NCI-H526 treated with DMSO at 0.1 percent for 48 hours (cell line): ENCODE measurements at places on chromosomes 2 and 18.

DNA sequence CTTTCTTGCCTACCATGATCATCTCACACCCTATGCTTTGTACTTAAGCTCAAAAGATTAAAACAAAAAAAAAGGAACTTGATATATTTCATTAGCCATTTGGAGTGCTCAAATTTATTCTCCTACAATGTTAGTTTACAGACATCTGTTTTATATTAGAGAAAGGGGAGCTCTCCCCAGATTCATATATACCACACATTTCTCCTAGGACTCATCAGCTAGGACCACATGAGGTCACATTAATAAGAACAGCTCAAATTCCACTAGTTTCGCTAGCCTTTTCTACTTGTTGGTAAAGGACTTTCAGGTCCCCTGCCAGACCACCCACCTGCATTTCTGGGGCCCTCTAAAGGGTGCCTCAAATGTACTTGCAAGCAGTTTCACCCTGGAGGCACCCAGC lies 151.2 kb upstream of the MMADHC start:
- DNase-seq: no peak

DNA sequence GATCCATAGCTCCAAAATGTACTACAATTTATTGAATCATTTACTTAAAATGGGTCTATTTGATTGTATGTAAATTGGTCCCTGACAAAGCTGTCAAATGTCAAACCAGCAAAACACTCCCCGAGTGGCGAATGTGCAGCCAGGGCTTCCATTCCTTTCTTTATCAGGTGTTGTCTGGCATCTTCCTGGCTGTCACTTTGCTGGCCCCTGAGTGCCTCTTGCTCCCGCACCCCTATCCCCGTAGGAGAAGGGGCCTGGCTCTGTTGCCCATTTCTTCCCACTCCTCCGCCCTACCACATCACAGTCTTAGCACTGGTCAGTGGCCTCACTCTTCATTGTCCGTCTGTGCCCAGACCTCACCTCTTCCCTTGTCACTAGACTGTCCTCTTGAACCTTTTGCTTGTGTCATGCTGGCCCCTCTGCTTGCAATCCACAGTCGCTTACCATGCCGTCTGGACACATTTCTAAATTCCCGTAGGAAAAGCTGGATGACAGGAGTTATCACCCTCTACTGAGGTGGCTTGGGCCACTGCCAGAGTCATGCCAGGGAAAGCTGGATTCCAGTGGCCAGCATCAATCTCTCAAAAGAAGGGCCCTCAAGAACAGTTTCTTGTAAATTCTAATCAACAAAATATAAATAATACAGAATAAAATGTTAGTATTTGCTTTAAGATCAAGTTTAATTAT lies 15.4 kb downstream of the UBE2F start:
- DNase-seq: no peak

DNA sequence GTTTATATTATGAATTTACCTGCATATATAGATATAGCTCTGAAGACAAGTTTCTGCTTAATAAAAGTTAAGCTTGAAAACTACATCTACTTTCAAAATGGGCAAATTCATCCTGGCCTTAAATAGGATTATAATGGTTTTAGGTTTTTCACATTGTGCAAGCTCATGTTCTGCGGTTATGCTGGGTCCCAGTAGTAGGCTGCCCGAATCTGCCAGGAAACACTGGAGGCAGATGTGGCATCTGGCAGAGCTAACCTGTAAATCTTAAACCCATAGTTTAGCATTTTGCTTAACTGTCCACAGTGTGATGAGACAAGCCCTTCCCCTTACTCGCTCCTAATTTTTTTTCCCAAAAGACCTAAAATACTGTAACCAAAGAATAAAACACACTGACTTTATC lies 234.2 kb downstream of the TCF4 start:
- DNase-seq: no peak

GRCh38 chr2:158217593-158217992 lies 115.9 kb downstream of the UPP2 start:
- no peak for DNase-seq

DNA sequence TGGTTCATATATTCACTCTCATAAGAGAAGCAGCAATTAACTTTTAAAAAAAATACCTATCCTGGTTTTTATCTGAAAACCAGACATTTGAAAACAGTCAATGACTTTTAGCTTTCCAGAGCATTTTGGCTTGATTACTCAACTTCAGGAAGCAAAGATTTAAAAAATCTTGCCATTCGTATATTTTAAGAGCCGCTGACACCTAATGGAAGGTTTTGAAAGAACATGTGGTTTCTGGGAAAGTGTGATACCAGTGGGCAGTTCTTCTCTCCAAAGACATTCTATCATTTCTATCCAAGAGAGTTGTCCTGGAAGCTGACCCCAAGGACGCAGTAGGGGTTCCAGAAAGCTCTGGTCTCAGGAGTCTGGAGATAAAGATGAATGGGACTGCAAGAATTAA lies 234.7 kb downstream of the TTC32 start:
- peak; percentile 22 for DNase-seq

DNA sequence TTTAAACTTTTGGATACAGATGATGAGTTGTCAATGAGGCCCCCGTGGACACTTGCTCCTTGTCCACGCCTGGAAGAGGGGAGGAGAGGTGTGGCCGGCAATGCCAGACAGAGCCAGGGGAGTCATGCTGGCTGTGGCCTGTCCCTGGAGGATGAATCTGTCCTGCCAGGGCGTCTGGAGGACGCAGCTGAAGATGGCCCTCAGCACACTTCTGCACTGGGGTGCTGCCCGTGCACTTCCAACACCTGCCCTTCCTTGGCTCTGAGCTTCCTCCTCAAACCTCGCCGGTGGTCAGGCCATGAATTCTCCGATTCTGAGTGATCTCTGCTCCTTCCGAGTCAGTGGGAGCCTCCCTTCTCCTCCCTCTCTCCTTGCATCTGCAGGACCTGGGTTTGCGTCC lies 56.4 kb downstream of the KCNF1 start:
- DNase-seq: no peak

DNA sequence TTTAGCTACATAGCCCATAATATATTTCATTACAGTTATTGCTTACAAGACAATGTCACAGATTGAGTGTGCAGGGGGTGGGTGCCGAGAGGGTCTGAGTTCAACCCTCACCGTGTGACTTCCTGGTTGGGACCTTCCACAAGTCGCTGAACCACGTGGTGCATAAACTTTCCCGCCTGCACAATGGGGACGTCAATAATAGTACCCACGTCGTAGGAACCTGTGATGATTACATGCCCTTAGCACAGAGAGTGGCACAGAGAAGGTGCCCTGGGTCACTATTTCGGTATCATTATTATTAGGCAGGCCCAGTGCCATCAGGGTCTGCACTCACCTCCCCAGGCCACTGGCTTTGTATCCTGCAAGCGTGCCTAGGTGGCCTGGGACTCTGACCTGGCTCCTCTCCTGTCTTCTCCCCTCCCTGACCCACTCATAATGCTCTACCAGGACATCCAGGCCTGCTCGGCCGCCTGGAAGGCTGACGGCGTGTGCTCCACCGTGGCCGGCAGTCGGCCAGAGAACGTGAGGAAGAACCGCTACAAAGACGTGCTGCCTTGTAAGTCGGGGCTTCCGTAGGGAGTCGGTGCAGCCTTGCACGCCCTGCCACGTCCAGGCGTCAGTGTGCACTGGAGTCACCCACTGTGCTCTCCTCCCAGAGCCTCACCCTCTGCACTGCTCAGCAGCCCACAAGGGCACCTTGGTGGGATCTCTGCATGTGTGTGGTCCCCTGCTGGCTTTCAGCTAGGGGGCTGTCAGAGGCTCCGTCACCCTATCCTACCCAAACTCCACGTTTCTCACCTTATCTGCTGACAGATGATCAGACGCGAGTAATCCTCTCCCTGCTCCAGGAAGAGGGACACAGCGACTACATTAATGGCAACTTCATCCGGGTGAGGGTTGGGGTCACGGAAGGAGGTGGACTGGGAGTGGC lies 2.8 kb downstream of the PTPN18 start:
- no peak for DNase-seq

- no peak for DNase-seq
These were observed 15.6 kb upstream of the OTOF start for GRCh38 chr2:26493566-26493965.

DNA sequence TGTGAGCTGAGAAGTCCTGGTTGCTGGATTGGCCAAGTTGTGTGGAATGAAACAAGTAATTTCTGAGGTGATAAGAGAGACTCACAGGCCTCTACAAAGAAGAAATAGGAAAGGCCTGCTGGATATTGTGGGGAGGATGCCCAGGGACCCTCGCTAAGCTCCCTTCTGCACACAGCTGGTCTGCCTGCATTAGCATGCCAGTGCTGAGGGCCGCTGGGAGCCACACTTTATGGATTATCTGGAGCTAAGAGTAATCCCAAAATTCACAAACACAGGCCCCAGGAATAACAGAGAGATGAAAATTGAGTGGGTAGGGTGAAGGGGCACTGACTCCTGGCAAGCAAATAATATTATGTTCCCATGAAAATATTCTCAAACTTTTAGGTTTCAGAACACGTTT lies 114.9 kb upstream of the SIX3 start:
- DNase-seq: no peak

DNA sequence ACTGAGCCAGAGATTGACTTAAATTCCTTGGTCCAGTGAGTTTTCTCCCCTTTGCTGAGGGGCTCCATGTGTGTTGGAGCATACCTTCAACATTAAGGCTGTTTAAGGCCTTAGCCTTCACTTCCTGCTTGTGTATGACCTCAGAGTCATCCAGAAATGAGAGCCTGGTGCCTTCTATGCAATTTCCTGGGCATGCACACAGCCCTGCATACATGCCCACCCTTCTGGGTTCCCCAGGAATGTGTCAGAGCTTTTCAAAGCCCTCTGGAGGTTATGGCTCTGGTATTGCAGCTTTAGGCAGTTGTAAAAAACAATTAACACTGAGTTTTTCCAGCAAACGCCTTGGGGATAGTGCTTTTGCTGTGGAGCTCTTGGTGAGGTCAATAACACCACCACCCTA lies 16.7 kb downstream of the IL1R1 start:
- no peak for DNase-seq

GRCh38 chr18:35635170-35635569 lies 53.6 kb downstream of the GALNT1 start:
- DNase-seq: no peak

DNA sequence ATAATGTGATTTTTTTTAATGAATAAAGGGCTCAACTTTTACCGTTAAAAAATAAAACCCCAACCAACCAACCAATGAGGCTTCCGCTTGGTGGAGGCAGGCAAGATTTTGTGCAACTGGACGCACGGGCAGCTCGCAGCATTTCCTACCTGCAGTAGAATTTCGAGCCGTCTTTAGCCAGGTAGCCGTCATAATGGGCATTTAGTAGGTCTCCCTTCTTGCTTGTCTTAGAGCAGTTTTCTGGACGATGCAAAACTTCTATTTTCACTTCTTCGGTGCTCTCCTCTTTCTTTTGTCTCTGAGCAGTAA lies 316 bp downstream of the FKBP7 start:
- DNase-seq: no peak

GRCh38 chr2:38375696-38376345 lies 1.3 kb downstream of the ATL2 start:
- DNase-seq: no peak

- DNase-seq: no peak
These were observed 21.1 kb upstream of the RND3 start for GRCh38 chr2:150508497-150509137.

GRCh38 chr2:56299171-56299691 lies 115.4 kb downstream of the CCDC85A start:
- no peak for DNase-seq

GRCh38 chr2:152492911-152493310 lies 157.9 kb downstream of the FMNL2 start:
- no peak for DNase-seq

DNA sequence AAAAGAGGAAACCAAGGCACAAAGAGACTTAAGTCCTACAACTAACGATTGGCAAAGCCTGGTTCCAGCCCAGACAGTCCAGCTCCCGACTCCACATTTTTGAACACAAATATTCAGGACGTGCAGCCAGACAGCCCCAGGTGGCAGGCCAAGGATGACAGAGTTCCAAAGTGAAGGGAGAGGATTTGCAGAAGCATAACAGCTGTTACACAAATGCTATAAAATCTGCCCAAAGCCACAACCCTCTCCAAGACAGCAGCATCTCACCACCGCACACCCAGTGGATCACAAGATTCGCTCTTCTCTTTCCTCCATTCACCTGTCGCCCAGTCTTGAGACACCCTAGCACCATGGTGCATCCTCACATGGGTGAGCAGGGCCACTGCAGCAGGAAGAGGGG lies 227.1 kb upstream of the ID2 start:
- no peak for DNase-seq

- no peak for DNase-seq
These were observed 197.9 kb upstream of the HDAC4 start for GRCh38 chr2:239598732-239599090.

- DNase-seq: no peak
These were observed 69.0 kb downstream of the CPO start for GRCh38 chr2:207008105-207008990.

- no peak for DNase-seq
These were observed 121.8 kb downstream of the FHOD3 start for GRCh38 chr18:36419188-36419899.

DNA sequence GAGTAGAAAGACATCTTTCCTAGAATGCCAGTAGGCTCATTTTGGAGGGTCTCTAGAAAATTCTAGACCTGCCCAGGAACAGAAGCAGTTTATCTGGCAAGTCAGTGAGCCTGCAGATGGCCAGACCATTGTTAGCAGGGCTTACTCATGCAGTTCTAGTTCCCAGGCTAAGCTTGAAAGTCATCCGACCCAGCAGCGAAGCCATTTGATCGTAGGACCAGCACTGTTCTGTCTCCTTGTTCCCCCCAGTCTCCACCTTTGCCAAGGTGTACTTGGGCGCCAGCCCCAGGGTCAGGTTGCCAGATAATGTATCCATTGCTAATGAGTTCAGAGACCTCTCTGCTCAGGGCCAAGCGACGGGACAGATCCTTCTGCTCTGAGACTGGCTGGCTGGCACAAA lies 70.1 kb downstream of the EPAS1 start:
- no peak for DNase-seq

DNA sequence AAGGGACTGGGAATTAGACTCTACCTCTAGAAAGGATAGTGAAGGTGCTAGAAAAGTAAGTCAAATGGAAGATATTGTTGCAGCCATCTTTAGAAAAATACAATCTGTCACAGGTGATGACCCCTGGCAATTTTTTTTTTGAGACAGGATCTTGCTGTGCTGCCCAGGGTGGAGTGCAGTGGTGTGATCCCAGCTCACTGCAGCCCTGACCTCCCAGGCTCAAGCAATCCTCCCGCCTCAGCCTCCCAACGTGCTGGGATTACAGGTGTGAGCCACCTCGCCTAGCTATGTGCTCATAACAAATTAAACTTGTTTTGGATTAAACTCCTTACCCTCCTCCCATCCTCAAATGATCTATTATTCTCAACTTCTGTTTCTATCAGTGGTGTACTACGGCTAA lies 3.8 kb upstream of the GIGYF2 start:
- DNase-seq: no peak

GRCh38 chr2:162174746-162175145 lies 22.7 kb upstream of the GCG start:
- DNase-seq: no peak

- no peak for DNase-seq
These were observed 62.0 kb upstream of the CSRNP3 start for GRCh38 chr2:165407466-165407865.

DNA sequence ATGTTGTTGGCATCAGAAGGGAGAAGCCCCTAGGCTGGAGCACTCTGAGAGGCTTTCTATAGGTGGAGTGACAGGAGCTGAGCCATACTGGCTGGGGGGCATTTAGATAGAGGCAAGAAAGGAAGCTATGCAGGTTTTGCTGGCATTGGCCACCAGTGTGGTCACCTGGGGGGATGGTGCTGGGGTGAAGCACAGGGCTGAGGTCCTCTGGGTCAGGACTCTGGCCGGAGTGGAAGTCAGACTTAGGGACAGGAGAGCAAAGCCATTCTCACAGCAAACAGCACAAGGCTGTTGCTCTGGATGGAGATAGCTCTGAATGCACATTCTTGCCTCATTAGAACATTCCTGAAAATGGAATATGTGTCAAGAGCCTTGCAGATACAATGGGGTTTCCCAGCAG lies 47.4 kb downstream of the NTSR2 start:
- no peak for DNase-seq
